ENCODE measurements at places on chromosomes 3 and 15.

DNA sequence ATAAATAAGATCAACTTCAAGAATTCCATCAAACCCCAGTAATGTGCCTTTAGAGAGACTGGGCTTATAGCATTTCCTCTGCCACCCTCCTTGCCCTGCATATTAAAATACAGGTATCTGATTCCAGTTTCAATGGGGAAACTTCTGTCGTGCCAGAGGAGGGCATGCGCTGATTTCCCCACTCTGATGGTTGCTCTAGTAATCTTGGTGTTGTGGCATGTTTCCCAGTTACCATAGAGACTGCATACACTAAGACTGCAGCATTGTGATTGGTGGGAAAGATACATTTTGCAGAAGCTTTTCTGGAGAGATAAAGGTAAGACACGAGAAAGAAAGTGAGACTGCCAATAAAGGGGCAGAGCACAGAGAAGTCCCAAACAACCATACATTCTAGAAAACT is 225.6 kb downstream of the TIGIT start:
- peak; percentile 74 for DNase-seq

DNA sequence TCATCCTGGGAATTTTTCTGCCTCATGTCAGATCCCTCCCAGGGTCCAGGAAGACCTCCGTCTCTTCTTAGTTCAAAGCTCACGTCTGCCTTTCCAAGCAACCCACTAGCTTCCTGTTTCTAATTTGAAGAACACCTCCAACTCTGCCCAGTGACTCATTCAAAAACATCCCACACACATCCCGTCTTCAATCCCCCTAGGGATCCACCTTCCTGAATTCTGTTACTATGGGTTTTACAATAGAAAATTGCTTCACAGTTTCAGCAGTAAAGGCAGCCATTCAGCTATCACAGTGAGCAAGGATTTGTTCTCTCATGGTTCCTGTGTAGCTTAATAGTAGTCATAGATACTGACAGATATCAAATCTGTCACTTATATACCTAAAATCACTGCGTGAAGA is 308.3 kb upstream of the CCDC54 start:
- peak; percentile 90 for DNase-seq

- peak; percentile 9 for DNase-seq
These were observed 60.0 kb upstream of the SYN2 start for GRCh38 chr3:11944052-11944673.

DNA sequence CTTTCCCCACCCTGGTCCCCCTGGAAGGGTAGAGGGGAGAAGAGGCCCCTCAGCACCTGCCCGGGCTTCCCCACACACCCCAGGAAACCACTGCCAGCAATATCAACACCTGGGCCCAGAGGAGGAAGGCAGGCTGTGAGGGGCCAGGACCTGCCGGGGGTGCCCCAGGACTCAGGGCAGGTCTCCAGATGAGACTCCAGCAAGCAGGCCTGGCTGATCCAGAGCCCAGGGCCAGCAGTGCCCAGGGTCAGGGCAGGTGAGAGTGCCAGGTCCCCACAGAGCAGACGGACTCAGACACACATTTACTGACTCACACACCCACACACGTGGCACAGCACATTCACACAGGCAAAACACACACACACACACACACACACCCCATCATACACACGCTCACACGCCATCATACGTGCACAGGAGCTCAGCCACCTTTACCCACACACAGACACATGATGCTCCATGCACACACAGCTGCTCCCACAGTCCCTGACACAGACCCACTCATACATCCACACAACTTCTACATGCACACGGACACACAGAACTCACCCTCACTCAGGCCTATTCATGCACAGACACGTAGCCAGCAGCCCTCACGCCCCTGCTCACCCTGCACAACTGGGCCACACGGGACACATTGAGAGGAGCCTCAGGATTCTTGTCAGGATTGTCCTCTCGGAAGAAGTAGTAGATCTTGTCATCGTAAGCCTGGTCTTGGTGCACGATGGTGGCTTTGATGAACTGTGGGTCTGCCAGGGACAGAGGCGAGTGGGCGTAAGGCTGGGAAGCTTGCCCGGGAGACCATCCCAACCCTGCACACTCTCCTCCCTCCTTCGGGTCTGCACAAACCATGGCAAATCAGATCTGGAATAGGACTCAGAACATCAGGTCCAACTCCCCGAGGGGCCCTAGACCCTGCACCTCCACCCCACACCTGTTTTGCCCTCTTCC is 17.5 kb downstream of the SEMA7A start:
- DNase-seq: no peak

DNA sequence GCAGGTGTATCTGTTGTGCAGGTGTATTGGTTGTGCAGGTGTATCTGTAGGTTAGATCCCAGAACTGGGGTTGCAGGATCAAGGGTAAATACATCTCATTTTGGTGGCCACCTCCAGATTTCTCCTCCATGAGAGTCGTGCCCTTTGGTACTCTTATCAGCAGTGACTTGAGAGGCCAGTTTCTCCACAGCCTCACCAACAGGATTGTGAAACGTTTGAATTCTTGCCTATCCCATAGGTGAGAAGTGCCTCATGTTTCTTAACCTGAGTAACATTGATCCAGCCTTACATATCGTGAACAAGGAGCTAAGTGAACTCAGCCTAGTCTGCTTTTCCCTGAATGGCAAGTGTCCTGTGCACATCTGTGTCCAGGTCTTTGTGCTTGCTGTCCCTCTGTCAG is 55.4 kb downstream of the CMTM8 start:
- no peak for DNase-seq

DNA sequence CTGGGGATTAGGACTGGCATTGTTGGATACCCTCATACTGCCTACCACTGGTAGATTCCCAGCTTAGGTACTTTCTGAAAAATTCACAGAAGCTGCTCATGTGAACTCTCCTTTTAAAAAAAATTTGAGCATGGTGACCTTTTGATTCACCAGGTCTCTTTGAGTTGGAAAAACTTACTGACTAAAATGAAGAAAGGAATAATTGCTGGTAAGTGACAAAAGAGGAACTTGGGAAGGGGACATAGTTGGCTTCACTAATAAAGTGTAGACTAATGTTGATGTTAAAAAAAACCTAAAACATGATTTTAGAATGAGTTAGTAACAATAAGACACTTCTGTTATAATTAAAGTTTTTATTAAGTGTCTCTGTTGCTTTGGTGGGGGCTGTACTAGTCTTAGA is 8.6 kb downstream of the VPS8 start:
- DNase-seq: no peak

- DNase-seq: no peak
These were observed 57.0 kb upstream of the CMTM7 start for GRCh38 chr3:32334675-32335074.

- DNase-seq: no peak
These were observed 39.3 kb downstream of the KLHL6 start for GRCh38 chr3:183515968-183516851.

- no peak for DNase-seq
These were observed 477.8 kb upstream of the RGMA start for GRCh38 chr15:93566762-93567161.

- DNase-seq: no peak
These were observed 217.5 kb upstream of the ICE2 start for GRCh38 chr15:60696523-60696859.

DNA sequence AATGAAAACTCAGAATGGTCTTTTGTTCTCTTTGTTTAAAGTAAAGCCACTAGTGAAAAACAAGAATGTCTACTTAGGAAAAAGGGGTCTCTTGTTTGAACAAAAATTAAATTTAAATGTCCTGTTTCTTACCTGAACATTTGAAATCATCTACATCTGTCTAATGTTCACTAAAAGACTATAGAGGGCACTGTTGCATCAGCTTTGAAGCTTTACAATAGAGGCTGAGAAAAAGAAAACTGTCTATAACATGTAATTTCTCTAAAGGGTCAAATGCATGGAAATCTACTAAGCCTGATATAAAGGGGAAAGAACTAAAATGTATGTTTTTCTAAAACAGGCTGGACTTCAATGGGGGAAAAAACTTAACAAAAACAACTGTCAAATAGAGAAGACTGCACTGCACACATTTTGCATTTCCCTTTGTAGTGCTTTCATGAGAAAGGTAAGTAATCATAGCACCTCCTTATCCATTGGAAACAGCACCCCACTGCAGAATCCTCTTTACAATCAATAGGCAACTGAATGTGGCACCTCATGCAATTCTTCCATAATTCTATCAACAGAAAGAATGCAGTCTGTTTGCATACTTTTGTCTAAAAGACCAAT is 26.3 kb downstream of the DPH6 start:
- peak; percentile 51 for DNase-seq

- DNase-seq: no peak
These were observed 8.4 kb upstream of the ISL2 start for GRCh38 chr15:76328106-76328696.

- peak; percentile 41 for DNase-seq
These were observed 120.9 kb downstream of the SAMMSON start for GRCh38 chr3:70120357-70120966.

DNA sequence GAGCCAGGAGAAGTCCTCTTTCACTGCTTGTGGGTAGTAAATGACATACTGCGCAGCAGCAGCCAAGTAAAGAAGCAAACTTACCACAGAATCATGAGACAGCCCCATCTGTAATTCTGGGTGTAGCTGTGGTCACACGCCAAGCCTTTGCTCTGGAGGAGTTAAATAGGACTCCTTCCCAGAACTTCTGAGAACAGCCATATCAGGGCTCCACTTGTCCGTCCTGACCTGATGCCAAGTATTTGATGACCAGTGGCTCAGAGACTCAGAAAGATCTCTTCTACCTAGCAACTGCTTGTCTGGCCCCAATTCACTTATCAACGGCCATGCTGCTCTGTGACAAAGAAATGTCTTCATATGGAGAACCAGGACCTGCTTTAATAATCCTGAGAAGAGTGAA is 20.6 kb upstream of the GOLIM4 start:
- peak; percentile 68 for DNase-seq

GRCh38 chr15:75200765-75201615 is 692 bp upstream of the C15orf39 start:
- no peak for DNase-seq

Measured in AG10803 (cell line).